ENCODE measurements at places on chromosomes 12 and 14.
A peak's percentile ranks its signal among the peaks of the same experiment; 100 is the strongest.

- DNase-seq: no peak
These were observed 473.5 kb upstream of the MGAT4C start for GRCh38 chr12:86729739-86730138.

GRCh38 chr12:51687614-51688013 lies 96.6 kb downstream of the SCN8A start:
- no peak for DNase-seq

DNA sequence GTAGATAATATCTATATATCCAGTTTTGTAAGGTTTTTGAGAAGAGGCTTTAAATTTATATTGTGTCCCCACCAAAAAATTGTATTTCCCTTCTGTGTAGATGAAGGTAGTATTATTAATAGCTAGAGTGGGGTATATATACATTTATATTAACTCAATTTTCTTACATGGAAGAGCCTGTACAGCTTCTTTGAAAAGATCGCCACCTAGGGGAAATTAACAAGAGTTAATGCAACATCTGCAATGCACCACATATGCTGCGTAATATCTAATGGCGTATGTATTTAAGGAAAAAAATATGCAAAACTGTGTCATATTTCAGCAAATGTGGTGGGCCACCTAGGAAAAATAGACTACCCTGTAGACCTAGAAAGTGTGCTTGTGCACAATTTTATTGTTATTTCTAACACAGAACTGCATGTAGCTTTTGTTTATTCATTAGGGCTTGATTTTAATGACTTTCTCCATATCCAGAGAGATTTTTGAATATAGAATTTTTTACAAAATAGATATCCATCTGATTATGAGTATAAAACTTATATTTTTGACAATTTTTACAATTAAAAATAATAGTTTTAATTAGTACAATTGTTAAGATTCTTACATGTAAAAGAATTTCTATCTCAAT lies 14.0 kb downstream of the CCER1 start:
- no peak for DNase-seq

DNA sequence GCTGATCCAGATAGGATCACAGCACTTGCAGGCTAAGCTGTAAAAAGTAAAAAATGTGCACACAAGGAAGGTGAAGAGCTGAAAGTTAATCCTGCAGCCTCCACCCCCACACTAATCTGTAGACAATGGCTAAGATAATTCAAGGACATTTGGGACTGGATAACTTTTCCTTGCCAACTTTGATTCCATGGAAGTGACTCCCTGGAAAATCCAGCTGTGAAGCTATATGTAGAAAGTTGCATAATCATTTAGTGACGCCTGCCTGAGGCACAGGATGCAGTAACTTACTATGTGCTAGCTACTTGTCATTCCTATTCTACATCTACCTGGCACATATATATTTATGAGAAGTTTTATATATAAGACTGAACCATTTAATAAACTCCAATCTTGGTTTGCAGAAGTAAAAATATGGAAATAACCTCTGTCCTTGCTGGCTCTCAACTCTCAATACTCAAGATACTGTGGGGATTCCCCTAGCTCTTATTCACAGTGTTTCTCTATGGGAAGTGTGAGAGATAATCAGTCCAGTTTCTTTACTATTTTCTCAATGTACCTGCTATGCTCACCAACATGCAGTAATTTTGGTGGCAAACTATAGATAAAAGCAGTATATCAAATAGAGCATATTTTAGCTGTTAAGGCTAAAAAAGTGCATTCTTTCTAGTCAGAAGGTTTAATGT lies 14.8 kb downstream of the LDHB start:
- DNase-seq: peak; percentile 26

GRCh38 chr14:61841145-61841544 lies 78.9 kb downstream of the SNAPC1 start:
- no peak for DNase-seq

All from keratinocyte (primary cell).